ENCODE measurements at places on chromosomes 2 and 18.

- DNase-seq: no peak
- no peak overlapping the region for H3K27ac ChIP-seq
- no peak overlapping the region for H3K4me3 ChIP-seq
Measured at GRCh38 chr2:58155160-58155778, 85.9 kb downstream of the FANCL start.

GRCh38 chr2:144570566-144570965 lies 50.6 kb upstream of the ZEB2 start:
- no peaks in the 10 kb centered on the region for H3K36me3 ChIP-seq
- H3K4me1 ChIP-seq: peaks cover 15% of the 10 kb centered on the region
- DNase-seq: no peak
- H3K27ac ChIP-seq: peak overlapping the region; percentile 24
- no peaks in the 10 kb centered on the region for H3K27me3 ChIP-seq
- peak overlapping the region; percentile 8 for H3K4me3 ChIP-seq

DNA sequence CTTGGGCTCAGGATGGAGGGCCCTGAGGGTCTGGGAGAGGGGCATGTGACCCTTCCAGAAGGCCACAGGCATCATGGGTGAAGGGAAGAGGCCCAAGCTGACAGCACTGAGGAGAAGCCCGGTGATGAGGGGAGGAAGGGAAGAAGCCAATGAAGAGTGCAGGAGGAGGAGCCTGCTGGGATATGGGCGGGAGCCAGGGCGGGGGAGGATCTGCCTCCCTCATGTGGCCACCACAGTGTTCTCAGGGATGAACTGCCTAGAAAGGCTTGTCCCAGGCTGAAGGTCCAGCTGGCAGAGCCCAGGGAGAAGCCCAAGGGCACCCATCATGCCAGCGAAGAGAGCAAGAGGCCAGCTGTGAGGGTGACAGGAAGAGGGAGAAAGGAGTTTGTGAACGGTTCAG lies 24.6 kb upstream of the PLB1 start:
- H3K36me3 ChIP-seq: peaks cover 2% of the 10 kb centered on the region
- peaks cover 19% of the 10 kb centered on the region for H3K4me1 ChIP-seq
- no peak overlapping the region for H3K4me3 ChIP-seq
- no peak overlapping the region for H3K27ac ChIP-seq

- no peak overlapping the region for H3K4me3 ChIP-seq
- H3K27me3 ChIP-seq: no peaks in the 10 kb centered on the region
- no peak for DNase-seq
- no peaks in the 10 kb centered on the region for H3K4me1 ChIP-seq
- H3K36me3 ChIP-seq: no peaks in the 10 kb centered on the region
- no peak overlapping the region for H3K27ac ChIP-seq
Measured at GRCh38 chr2:193331676-193332075, 1136.9 kb upstream of the TMEFF2 start.

- peaks cover 1% of the 10 kb centered on the region for H3K36me3 ChIP-seq
- H3K4me1 ChIP-seq: no peaks in the 10 kb centered on the region
- H3K4me3 ChIP-seq: no peak overlapping the region
- peaks cover 21% of the 10 kb centered on the region for H3K27me3 ChIP-seq
Measured at GRCh38 chr2:101546376-101547058, 71.6 kb upstream of the RFX8 start.

GRCh38 chr2:45898819-45899218 lies 247.3 kb downstream of the PRKCE start:
- H3K27me3 ChIP-seq: no peaks in the 10 kb centered on the region
- no peak for DNase-seq
- no peak overlapping the region for H3K4me3 ChIP-seq
- peaks cover 2% of the 10 kb centered on the region for H3K36me3 ChIP-seq
- H3K27ac ChIP-seq: no peak overlapping the region
- H3K4me1 ChIP-seq: no peaks in the 10 kb centered on the region

- no peak overlapping the region for H3K4me3 ChIP-seq
- no peak for DNase-seq
- peaks cover 23% of the 10 kb centered on the region for H3K27me3 ChIP-seq
- H3K36me3 ChIP-seq: no peaks in the 10 kb centered on the region
- no peaks in the 10 kb centered on the region for H3K4me1 ChIP-seq
Measured at GRCh38 chr2:239580199-239580527, 179.3 kb upstream of the HDAC4 start.

DNA sequence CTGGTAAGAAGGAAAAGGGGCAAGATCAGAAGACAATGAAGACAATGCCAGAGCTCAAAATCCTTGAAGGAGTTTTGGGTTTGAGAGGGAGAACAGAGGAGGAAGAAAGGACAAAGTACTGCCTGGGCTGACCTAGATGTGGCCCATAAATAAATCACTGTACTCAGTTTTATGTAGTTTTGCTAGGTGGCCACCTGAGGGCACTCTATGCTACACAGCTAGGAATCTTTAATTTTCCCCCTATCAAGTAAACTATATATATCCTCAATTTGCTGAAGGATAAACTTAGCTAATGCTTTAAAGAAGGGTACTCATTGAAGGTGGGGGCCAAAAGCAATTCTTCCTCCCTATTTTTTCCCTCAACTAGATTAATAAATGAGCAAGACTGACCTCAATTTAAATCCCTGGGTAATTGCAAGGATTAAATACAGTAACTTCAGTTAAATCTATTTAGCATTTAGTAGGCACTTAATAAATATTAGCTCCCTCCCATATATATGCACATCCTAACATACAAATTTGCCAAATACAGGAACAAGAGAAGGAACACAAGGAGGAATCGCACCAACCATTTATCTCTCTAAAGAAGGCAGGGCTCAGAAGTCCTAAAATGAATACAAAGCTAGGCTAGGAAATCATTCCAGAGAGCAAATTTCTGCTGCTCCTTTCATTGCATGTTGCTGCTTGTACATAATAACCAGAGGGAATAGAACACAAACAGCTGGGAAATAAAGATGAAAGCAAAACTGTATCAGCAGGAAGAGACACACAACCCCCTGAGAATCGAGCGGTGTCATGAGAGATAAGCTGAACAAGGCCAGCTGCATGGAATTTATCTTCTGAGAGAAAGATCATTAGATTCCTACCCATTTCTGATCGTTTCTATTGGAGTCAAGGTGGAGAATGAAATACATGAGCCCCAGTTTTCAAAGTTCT lies 540.1 kb downstream of the NRXN1 start:
- H3K36me3 ChIP-seq: no peaks in the 10 kb centered on the region
- no peak overlapping the region for H3K27ac ChIP-seq
- H3K4me3 ChIP-seq: no peak overlapping the region
- H3K4me1 ChIP-seq: peaks cover 11% of the 10 kb centered on the region

DNA sequence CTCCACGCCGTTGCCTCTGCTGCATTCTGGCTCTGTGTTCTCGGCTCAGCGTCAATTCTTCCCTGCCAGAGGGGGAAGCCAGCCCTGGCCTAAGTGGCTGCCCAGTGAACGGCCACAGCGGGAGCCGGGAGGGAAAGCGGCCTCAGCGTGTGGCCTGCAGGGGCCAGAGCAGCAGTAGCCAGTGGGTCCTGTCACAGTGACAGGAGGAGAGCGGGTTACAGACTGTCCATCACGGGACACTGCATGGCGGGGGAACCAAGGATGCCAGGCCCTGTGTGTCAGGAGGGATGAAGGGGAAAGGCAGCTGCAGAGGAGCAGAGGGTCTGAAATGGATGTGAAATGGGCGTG lies 39.7 kb downstream of the PDIA6 start:
- no peak overlapping the region for H3K4me3 ChIP-seq
- peak overlapping the region; percentile 50 for H3K27ac ChIP-seq
- DNase-seq: no peak
- no peaks in the 10 kb centered on the region for H3K27me3 ChIP-seq
- no peaks in the 10 kb centered on the region for H3K36me3 ChIP-seq

- no peak for DNase-seq
- no peak overlapping the region for H3K27ac ChIP-seq
- no peak overlapping the region for H3K4me3 ChIP-seq
- H3K4me1 ChIP-seq: no peaks in the 10 kb centered on the region
- H3K36me3 ChIP-seq: peaks cover 3% of the 10 kb centered on the region
Measured at GRCh38 chr2:218944759-218945404, 14.6 kb upstream of the CDK5R2 start.

DNA sequence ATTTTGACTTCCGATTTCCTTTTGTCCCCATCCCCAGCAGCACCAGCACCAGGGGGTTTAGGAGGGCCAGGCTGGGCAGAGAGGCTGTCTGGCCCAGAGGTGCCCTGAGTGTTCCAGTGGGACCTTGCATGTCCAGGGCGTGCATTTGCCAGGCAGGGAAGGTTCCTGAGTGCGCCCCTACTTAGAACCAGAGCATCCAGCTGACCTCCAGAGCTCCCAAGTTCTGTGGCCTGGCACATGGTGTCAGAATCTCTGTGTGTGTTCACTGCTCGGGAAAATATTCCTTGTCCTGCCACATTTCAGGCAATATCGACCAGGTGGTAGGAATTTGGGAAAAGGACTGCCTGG lies 5.5 kb downstream of the SIX3 start:
- H3K27me3 ChIP-seq: peaks cover 97% of the 10 kb centered on the region
- no peak for DNase-seq
- no peak overlapping the region for H3K27ac ChIP-seq

DNA sequence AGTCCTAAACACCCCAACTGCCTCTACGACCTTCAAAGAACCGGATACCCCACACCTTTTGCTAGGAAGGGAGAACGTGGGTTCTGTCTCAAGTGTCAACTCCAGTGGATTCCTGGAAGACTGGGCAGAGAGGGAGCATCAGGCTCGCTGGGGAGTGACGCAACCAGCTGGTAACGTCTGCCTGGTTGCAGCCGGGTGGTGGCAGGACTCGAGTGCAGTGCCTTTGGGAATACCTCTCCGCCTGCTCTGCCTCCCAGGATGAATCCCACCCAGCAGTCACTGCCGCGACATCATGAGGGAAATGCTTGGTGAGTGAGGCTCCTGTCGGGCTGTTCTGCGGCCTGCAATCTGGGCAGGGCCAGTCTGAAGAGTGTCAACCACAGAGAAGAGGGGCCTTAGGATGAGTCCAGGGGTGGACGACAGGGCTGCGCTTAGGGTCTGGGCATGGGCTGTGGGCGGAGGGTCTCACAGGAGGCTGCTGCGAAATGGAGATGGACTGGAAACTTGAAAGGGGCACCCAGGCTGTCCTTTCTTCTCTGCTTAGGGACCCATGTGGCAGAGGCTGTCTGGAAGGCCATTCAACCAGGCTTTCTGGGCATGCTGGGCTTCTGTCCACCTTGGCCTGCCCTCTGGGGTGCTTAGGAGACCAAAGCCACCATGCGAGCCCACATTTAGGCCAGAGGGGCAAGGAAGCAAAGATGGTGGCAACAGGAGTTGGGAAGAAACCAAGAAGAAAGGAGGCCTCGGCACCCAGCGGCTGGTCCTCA lies 12.9 kb downstream of the GPR17 start:
- peaks cover 2% of the 10 kb centered on the region for H3K36me3 ChIP-seq
- DNase-seq: no peak
- H3K27me3 ChIP-seq: peaks cover 34% of the 10 kb centered on the region
- no peak overlapping the region for H3K4me3 ChIP-seq

DNA sequence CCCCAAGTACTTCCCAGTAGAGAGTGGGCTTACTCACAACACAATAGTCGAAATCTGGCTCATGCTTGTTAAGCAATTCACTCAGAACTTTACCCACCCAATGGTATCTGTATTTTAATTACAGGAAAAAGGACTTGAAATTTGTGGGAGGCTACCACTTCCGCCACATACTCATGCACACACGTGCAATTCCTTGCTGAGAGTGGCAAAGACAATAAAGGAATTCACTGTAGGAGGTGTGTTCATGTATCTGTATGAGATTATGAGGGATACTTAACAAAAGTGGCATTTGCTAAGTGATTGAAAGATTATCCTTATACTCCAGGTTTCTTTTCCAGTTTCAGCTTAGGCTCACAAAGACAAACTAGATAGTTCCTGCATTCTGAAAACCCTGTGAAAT lies 14.9 kb upstream of the LYPD6 start:
- no peak overlapping the region for H3K27ac ChIP-seq
- H3K4me1 ChIP-seq: no peaks in the 10 kb centered on the region
- DNase-seq: no peak
- H3K4me3 ChIP-seq: no peak overlapping the region
- no peaks in the 10 kb centered on the region for H3K36me3 ChIP-seq

DNA sequence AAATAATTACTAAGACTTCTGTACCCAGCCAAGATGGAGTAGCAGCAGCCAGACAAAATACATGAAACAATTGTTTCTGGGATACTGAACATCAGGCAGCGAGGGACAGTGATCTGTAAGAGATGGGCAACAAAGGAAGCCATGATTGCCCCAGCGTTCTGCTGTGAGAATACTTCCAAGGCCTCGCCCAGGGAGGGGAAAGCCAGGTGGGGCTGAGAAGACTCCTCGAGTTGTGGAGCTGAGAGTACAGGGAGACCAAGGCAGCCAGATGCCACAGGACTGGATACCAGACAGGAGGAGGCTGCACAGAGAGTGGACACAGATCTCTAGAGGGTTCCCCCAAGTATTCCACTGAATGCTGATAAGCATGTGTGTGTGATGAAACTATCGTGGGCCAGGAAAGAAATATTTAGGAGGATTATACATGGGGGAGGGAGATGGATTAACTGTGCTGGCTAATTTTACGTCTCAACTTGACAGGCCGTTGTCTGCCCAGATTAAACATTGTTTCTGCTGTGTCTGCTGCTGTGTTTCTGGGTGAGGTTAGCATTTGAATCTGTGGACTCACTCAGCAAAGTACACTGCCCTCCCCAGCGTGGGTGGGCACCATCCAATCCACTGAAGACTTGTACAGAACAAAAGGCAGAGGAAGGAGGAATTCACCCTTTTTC lies 10.2 kb upstream of the LIMS2 start:
- no peaks in the 10 kb centered on the region for H3K4me1 ChIP-seq
- H3K27ac ChIP-seq: no peak overlapping the region
- no peak for DNase-seq
- H3K36me3 ChIP-seq: peaks cover 3% of the 10 kb centered on the region

DNA sequence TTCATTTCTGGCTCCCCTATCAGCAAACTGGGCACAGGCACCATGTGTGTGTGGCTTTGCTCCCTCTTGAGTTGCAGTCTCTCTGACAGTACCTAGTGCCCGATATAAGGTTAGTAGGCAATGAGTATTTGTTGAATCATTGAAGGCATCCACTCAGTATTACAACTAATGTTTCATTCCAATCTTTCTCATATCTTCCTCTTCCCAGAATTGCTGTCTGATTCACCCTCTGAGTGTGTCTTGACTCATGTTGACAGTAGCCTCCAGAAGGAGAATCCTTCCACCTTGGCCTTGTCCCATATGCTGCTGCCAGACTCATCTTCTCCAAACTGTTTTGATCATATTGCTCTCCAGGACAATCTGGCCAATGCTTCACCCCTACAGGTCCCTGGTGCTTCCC lies 202.5 kb downstream of the LRRTM1 start:
- H3K4me3 ChIP-seq: no peak overlapping the region
- DNase-seq: no peak
- no peak overlapping the region for H3K27ac ChIP-seq
- no peaks in the 10 kb centered on the region for H3K27me3 ChIP-seq
- no peaks in the 10 kb centered on the region for H3K4me1 ChIP-seq
- no peaks in the 10 kb centered on the region for H3K36me3 ChIP-seq

GRCh38 chr2:149737896-149738295 lies 150.3 kb upstream of the MMADHC start:
- no peaks in the 10 kb centered on the region for H3K4me1 ChIP-seq
- no peaks in the 10 kb centered on the region for H3K36me3 ChIP-seq
- no peak for DNase-seq
- H3K4me3 ChIP-seq: no peak overlapping the region

Data from central memory CD8-positive, alpha-beta T cell (primary cell).